H4 (cell line): ENCODE measurements at places on chromosomes 16 and 17. TPM values are rescaled to one million over a fixed set of nuclear protein-coding genes. Genes with fewer than 3 reads are reported as not detected.
A peak's percentile ranks its signal among the peaks of the same experiment; 100 is the strongest.

PDXDC1 gene
- 32.8 and 45.1 TPM in 2 replicates for total RNA-seq

TOM1L1 gene
- 51.0 and 70.0 TPM in 2 replicates for total RNA-seq

RHBDL1 gene
- total RNA-seq: 0.31 and 3.8 TPM in 2 replicates

GRCh38 chr17:74016461-74016860 lies 187.0 kb upstream of the RPL38 start:
- no peak for DNase-seq

- peak; percentile 71 for DNase-seq
Observed at GRCh38 chr17:27463235-27463677, 7.0 kb downstream of the KSR1 start.

- DNase-seq: no peak
Observed at GRCh38 chr16:81617021-81617346, 162.1 kb upstream of the PLCG2 start.

GRCh38 chr16:53235851-53236250 lies 181.1 kb downstream of the CHD9 start:
- DNase-seq: no peak

DNA sequence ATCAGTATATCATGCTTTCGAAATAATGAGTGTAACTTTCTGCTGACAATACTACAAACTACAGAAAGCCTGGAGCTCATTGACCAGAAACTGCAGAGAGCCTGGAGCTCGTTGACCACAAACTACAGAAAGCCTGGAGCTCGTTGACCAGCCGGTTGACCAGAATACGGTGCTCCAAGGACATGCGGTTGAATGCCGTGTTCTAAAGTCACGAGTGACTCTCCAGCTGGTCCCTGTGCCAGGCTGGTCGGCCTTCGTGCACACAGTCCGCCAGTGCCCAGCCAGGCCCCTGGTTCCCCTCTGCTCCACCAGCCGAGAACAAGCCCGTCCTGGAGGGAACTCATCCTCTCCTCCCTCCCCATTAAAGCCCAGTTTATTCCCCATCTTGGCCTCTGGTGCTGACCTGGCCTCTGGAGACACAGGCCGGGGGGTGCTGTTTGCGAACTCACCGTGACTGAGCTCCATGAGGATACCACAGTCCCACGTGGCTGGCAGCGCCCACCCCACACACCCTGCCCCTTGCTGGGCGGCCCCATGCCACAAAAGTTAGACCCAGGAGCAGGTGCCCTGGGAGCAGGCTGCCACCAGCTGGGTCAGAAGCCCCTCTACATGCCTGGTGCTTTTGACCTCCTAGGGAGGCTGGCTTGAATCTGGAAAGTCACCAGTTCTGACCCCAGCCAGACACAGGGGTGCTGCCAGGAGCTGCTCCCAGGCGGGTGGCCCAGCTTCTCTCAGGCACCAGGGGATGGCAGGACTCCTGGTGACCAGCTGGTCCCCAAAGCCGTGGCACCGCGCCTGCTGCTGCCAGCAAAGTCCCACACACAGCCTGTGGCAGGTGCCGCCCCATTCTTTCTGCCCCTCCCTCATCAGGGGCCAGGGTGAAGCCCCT lies 15.5 kb upstream of the CDH15 start:
- DNase-seq: no peak

- no peak for DNase-seq
Observed at GRCh38 chr16:4365014-4365406, 6.6 kb upstream of the VASN start.

- no peak for DNase-seq
Observed at GRCh38 chr16:66044556-66044955, 321.9 kb upstream of the CDH5 start.

DNA sequence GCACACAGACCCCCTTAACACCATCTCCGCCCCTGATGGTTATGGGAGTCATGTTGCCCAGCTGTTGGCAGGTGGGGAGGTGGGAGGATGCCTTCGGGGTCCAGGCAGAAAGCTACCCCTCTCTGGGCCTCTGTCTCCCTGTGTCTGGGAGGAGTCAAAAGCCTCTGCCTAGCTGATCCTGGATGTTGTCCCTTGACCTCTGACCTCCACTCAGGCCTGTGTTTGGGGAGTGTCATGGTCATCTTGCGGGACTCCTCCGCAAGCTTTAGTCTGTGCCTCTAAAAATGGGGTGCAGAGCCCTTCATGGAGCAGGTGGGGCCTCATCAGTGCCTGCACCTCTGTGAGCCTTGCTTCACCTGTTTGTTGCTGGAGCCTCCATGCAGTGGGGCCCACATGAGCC lies 3.8 kb downstream of the LLGL1 start:
- no peak for DNase-seq
